ENCODE measurements at places on chromosomes 7 and 10.

DNA sequence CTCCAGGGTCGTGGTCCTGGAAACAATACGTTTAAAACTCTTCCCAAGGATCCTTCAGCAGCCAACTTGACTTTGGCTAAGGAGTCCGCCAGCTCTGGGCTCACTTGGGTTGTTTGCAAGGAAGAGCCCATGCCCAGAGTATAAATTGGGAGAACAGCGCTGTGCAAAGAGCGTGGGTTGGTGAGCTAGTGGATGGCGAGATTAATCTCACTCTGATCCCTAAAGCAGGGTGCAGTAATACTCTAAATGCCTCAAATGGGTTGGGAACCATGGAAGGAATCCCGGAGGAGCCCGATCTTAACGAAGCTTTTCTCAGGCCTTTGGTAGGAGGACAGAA lies 495 bp upstream of the SDHAF3 start:
- DNase-seq = no peak

GRCh38 chr10:3666525-3667302 lies 118.3 kb downstream of the KLF6 start:
- no peak for DNase-seq

- DNase-seq = no peak
Observed at GRCh38 chr10:526651-527312, 162.7 kb downstream of the DIP2C start.

DNA sequence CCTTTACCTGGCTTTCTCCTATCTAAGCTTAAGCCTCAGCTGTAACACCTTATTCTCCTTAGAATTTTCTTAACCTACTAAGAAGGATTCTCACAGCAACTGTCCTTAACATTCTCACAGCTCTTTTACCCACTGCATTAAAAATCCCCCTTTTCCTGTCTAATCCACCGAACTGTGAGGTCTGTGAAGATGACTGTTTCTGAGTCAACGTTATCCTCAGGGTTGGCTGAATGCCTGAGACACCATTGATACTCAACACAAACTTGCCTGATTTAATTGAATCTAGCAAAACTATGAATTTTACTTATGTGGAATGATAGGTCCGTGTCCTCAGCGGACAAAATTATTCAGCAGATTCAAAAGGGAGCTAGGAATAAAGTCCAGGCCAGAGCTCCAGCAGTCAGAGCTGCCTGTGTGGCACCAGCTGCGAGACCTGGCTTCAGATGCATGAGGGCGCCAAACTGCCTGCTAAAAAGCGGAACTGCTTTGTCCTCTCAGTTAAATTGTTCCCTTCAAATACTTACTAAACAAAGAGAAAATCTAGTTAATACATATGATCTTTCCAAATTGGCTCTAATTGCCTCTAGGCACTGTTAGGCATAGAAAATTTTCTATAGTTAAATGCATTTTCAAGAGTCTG lies 33.4 kb upstream of the VWDE start:
- DNase-seq = peak; percentile 65

GRCh38 chr7:17374654-17375053 lies 76.2 kb downstream of the AHR start:
- DNase-seq = no peak

DNA sequence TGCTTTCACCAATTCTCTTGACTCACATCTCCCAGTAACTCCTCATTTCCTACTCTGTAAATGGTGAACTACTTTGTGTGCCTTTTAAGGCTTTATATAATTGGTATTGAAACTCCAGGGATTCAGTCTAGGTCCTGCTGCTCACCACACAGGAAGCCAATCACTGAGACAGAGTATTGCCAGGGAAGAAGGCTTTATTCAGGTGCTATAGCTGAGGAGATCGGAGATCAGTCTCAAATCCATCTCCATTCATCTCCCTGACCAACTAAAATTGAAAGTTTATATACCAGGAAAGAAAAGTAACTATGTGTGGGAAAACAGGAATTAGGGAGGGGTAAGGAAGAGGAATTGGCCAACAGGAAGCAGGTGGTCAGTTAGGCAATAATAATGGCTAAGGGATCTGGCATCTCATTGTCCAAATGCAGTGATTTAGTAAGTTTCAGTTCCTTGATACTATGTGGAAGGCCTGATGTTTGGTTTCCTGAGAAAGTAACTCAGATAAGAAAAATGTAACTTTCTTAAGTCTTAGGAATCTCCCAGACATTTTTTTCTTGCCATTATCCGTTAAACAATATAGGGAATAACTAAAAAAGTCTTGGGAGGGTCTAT lies 10.2 kb upstream of the SDHAF3 start:
- DNase-seq = no peak

- no peak for DNase-seq
Observed at GRCh38 chr10:28715757-28716156, 38.4 kb downstream of the BAMBI start.
